ENCODE measurements at places on chromosomes 2 and 18.
A peak's percentile ranks its signal among the peaks of the same experiment; 100 is the strongest.

DNA sequence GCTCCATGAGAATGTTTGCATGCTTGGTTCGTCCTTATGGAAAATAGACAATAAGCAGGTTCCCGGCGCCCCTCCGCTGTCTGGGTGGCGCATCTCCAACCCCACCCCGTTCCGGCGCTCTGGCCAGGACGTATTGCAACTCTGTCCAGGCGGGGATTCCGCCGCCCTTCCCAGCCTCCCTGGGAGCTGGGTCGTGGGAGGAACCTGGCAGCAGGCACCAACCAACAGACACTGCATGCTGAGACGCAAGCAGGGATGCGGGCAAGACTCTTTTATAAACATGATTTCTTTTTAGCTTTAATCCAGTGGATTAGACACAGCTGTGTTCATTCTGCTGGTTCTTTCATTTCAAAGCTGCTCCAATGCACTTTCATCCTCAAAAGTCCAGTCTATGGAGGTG, 240.2 kb downstream of the SH3BP4 start:
- no peak for DNase-seq

- DNase-seq: no peak
These were observed 29.8 kb downstream of the TOGARAM2 start for GRCh38 chr2:29010946-29011345.

DNA sequence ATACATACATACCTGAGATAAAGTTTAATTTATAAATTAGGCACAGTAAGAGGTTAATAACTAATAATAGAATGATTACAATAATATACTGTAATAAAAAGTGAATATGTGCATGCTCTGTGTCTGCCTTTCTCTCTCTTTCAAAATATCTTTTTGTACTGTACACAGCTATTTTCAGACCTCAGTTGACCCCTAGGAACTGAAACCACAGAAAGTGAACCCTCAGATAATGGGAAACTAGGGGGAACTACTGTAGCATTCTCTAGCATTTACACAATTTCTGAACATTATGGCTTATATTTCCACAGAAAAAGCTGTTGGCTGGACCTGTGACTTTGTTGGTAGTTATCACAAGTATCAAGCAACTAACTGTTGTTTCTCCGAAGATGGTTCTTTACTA, 25.9 kb downstream of the WDR75 start:
- no peak for DNase-seq

- DNase-seq: peak; percentile 49
These were observed 153.2 kb upstream of the ETAA1 start for GRCh38 chr2:67243919-67244318.

GRCh38 chr2:27362678-27363420, 6.3 kb upstream of the GTF3C2 start:
- no peak for DNase-seq

- DNase-seq: no peak
These were observed 1.5 kb upstream of the ASB18 start for GRCh38 chr2:236265675-236266074.

GRCh38 chr2:240645346-240645745, 20.1 kb downstream of the GPR35 start:
- DNase-seq: no peak

- no peak for DNase-seq
These were observed 202.1 kb upstream of the RND3 start for GRCh38 chr2:150689590-150689989.
